ENCODE measurements at places on chromosomes 2 and 18.

GRCh38 chr2:162435676-162436075 is 91.7 kb downstream of the GCA start:
- DNase-seq = no peak

- no peak for DNase-seq
These were observed 1.6 kb upstream of the FHOD3 start for GRCh38 chr18:36295880-36296301.

GRCh38 chr2:207144173-207144785 is 21.5 kb downstream of the KLF7 start:
- no peak for DNase-seq

- DNase-seq = no peak
These were observed 21.8 kb upstream of the GLS start for GRCh38 chr2:190858817-190859216.

DNA sequence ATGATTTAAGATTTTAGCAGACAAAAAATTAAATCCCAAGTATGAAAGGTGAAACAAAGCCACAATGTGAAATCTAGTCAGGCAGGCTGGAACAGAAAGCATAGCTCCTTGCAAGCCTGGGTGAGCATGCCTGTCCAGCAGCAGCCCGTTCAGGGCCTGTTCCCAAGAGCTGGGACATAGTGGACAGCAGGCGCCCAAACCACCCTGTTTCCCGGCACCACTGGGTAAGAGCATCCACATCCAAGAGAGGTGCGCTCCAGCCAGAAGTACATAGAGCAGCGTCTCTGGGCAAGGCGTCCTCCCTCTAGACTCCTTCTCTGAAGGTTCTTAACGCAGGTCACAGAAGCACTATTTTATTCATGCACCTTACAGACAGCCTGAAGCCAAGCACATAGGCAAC is 80.8 kb downstream of the DNER start:
- no peak for DNase-seq

DNA sequence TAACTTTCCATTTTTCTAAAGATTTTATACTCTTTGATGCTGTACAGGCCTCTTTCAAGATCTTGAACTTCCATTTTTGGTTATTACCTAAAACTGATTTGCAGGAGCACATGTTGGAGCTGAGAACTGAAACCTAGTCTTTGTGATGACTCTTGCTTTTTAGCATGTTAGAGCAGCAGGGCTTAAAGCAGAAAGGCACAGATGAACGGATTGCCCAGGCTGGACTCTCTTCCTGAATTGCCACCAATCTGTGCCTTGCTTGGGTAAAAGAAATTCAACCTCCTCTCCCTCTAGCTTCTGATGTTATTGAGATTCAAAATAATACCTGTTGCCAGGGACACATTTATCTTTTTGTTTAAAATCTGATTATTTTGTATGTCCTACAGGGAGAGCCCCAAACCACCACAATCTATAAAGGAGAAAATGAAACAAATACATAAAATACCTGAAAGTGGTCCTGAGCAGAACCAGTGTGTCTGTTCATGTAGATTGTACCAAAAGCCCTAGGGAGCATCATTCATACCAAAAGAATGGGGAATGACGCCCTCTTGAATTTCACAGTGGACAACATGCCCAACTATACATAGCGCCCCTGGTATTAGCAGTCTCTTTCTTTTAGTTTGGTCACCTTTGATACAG is 277.0 kb upstream of the MAP2 start:
- DNase-seq = no peak

DNA sequence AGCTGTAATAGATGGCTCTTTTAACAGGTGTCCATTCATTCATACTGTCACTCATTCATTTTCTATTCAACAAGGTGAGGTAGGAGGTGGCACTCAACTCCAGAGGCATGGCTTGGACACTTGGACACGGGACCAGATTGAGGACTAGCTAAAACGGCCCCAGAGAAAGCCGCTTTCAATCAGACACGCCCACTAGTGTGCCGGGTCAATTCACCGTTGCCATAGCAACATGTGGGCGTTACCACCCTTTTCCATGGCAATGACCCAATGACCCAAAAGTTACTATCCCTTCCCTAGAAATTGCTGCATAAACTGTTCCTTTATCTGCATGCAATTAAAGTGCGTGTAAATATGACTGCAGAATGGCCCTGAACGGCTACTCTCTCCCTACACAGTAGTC is 49.2 kb upstream of the LGALSL start:
- no peak for DNase-seq

DNA sequence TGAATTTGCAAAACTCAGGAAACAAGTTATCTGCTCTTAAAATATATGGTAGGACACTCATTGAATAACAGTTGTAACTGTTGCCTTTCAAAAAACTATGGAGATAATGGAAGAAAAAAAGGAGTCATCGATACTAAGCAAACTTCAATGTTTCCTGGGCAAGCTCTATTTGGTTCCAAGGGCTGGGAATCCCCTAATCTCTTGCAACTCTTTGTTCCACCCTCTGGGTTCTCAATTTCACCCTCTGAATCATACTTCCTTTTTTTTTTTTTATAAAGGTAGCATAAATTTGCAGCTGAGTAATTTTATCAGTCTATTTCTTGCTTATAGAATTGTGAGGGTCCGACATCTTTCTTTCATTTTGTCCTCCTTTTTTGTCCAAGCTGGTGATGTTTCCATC is 36.7 kb downstream of the SLC9A4 start:
- no peak for DNase-seq

GRCh38 chr2:147511491-147511948 is 333.3 kb upstream of the ACVR2A start:
- DNase-seq = no peak

DNA sequence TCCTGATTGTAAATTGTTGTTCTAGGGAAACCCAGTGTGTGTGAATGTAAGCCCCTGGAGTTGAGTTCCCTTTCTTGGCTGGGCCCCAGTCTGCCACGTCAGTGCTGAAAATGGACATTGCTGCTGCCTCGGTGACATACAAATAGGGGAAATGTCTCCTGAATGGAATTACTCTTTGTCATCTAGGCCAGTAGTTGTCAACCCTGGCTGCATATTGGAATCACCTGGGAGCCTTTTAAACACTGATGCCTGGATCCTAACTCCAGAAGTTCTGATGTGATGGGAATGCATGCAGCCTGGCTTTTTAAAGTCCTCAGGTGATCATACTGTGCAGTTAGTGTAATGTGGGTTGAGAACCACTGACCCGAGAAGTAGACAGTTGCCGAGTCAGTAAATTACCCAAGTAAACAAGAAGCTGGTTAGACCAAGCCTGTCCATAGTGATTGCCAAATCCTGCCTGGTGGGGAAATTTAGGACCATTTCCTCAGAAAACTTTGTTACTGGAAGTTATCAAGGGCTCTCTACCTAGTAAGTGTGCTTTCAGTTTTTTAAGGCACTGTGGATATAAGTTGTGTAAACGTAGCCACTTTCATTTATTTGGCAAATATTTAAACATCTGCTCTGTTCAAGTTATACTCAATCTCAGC is 27.6 kb upstream of the IL1R1 start:
- DNase-seq = no peak

DNA sequence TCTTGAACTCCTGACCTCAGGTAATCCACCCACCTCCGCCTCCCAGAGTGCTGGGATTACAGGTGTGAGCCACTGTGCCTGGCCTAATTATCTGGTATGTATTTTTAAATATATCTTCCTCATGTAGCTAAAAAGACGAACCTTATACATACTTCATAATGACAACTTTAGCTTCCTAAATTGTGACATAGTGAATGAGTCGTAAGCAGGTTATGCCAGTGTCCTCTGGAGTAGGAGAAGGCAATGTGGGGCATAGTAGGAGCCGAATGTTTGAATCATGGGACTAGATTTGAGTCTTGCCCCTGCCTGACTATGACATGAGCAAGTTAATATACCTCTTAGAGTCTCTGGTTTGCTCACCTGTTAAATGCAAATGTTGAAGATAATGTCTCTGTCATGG is 95.8 kb upstream of the FOSL2 start:
- DNase-seq = no peak

DNA sequence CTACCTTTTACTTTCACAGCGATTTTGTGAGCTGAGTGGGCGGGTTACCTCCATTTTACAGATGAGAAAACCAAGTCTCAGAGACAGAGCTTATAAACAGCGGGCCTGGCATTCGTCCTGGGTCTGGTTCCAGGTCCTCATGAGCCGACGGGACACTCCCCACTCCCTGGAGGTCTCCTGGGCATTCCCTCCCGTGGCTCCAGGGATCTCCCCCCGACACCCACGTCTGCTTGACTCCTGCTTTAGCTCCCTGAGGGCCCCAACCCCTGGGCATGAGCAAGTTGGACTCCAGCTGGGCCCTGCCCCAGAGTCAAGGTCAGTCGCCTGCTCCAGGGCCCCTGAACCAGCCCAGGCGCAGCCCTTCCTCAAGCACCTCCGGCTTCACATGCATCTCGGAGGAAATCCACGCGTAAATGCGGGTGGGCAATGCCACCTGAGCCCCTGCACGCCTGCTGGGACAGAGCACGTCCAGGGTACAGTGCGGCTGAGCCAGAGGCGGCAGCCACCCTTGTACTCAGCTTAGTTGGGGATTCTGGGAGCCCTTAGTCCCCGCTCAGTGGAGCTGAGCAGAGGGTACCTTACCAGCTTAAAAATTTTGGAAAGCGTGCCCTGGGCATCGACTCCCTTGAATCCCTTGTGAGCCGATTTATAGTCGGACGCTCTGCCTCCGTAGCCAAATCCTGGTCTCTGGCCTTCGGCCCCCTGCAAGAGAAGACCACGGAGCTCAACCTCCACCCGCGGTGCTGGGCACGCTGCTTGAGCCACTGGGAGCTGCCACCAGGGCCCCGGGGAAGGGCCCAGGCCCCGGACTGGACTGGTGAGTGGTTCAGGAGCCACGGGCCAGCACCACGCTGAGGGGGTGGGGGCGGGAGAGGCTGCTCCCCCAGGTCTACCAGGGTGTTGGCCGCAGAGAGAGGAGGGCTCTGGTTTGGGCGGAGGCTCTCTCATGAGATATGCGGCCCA is 148.1 kb downstream of the MBP start:
- no peak for DNase-seq

DNA sequence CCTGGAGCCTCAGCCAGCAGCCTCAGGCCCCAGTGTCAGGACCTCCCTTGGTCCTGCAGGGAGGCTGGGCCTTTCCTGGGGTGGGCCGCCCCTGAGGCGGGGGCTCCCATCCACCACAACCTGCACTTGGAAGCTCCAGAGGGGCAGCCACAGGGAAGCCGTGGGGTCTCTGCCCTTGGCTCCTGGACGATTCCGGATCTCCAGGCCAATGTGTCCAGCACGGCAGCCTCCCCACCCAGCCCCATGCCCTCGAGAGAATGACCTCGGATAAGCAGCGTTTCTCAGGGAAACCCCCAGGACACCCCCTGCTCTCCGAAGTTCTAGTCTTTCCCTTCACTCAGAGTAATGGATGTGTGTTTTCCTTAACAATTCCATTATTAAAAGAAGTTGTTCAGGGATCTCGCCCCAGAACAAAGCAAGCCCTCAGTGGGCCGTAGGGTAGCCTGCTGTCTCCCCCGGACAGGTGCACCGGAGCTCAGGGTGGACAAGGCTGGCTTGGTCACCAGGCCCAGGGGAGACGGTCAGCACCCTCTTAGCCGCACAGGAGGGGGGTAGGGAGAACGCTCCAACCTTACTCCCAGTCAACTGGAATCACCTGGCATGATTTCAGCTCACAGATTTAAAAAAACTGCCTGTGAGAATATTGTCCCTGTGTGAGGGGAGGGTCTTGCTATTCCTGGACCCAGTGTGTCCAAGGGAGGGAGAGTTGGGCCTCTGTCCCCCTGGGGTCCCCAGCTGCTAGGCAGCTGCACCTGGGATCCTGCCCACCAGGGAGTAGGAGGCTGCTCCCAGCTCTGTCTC is 72.2 kb upstream of the OTOS start:
- no peak for DNase-seq

DNA sequence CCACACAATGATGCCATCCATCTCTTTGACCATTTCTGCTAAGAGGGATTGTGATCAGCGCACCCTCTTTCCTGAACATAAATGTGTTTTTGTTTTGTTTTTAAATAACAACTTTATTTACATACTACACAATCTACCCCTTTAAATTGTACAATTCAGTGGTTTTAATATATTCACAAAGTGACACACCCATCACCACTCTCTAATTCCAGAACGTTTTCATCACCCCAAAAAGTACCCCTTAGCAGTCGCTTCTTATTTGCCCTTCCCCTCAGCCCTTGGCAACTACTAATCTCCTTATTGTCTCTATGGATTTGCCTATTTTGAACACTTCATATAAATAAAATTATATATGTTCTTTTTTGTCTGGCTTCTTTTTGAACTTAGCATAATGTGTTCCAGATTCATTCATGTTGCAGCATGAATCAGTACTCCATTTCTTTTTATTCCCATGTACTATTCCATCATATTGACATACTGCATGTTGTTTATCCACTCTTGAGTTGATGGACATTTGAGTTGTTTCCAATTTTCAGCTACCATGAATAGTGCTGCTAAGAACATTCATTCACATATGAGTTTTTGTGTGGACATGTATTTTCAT is 150.9 kb upstream of the NABP1 start:
- no peak for DNase-seq

- no peak for DNase-seq
These were observed 19.7 kb downstream of the GNLY start for GRCh38 chr2:85713836-85714235.

DNA sequence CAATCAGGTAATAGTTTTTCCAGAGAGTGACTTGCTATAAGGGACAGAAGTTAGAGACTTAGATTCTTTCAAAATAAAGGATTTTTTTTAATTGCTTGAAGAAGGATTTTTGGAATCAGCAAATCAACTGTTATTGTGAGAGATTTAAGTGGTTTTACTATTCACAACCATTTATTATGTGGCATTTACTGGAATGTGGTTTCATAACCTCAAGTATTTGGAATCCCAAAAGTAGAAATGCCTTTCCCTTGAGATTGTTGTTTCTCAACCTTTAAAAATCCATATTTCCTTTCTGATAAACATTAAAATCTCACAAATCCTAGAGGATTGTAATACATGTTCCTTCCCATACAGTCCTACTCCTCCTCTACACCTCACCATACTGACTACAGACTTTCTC is 5.0 kb downstream of the TANK start:
- DNase-seq = no peak

DNA sequence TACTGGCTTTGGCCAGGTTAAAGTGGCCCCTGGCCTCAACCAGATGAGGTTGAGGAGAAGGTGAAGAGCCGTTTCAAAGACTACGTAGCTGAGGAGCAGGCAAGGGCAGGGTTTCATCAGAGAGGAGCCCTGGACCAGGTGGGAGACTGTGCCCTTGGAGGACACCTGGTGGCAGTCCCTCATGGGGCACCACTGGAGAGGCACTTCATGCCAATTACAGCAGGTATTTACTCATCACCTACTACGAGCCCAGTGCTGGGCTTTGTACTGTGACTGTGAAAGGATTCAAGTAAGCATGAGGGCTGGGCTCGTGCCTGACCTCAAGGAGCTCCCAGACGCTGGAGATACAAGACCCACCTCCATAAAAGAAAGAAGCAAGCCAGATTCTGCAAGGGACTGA is 37.6 kb downstream of the SMAD7 start:
- no peak for DNase-seq

DNA sequence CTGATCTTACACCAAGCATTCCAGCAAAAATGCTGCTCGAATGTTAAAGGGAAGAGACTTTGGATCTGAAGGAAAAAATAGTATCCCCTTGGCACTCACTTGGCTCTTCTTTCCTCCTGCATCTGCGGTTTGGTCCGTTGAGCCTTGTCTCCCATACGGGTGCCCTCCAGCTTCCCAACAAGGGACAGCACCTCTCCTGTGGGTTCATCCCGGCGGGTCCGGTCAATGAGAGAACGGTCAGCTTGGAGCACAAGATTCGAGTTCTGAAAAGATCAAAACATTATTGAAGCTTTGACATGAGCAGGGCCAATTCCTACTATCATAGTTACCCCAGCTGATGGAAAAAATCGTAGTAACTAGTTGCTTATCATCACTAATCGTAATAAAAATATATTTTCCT is 740 bp downstream of the SNRNP200 start:
- no peak for DNase-seq

- DNase-seq = no peak
These were observed 99.4 kb upstream of the MYCN start for GRCh38 chr2:15840969-15841368.
